Uterus (tissue), 4 donors: ENCODE measurements at places on chromosomes 11 and 22. TPM values are rescaled to one million over a fixed set of nuclear protein-coding genes. Genes with fewer than 3 reads are reported as not detected.

GRCh38 chr11:84549217-84549616 is 1077.9 kb downstream of the DLG2 start:
- DNase-seq = no peak

DNA sequence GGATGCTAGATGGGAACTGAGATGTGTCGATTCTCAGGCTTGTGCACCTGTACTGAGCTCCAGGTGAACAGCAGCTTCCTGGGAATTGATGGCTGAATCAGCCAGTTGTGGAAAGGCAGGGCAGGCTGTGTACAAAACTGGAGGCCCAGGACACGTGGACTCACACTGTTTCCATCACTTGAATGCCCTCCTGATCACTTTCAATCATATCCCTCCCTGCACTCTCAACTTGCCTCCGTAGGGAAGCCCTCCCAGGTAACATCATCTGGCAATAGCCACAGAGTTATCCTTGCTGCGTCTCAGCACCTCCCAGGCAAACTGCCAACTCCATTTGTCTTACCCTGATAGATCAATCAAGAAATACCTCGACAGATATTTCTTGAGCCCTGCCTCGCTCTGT is 10.1 kb downstream of the FAM83F start:
- DNase-seq = no peak

- no peak for DNase-seq
Measured at GRCh38 chr11:65418431-65418680, 4.2 kb upstream of the NEAT1 start.

DNA sequence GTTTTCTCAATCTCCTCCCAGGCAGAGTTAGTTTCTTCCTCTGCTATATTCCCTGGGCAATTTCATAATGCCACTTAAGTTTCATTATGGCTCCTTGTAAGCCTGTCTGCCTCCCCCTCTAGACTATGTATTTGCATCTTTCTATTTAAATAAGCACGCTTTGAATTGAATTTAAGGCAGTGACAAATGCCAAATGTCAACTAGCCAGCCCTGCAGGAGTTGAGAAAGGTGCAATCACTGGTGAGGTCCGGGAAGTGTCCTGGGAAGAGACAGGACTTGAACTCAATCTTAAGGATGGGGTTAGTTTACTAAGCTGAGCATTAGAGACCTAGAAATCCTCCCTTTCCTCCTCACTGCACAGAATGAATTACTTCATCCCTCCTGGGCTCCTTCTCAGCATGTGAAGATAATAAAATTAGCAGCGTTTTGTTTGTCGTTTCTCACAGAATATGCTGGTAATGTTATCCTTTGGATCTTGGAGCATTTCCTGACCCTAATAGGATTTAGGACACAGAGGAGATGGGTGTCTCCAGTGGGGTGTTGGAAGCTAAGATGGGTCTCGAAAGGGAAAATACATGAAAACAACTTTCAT is 1.6 kb downstream of the TCP11L1 start:
- DNase-seq = no peak

DNA sequence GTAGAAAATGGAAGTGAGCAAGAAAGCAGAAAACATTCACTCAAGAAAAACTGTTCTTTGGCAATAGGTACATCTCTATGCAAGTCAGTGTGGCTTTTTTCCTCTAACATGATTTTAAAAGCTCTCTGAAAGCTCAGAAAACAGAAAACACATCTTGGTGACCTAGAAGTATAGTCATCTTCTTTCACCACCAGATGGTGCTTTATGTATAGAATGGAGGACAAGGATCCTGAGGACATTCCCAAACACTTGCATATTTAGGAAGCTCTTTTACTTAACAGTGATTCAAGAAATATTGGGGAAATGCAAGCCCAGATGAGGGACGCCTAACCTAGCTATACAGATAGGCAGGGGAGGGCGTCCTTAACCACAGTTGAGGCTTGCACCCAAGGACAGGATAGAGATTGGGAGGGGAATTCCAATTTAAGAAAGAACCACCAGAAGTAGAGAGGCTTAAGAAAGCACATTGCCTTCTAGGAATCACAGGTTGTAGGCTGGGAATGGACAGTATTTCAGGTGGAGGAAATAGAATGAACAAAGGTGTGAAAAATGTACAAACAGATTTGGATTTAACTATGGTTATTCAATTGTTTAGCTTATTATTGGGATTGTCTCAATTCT is 13.8 kb upstream of the CCDC81 start:
- DNase-seq = no peak

DNA sequence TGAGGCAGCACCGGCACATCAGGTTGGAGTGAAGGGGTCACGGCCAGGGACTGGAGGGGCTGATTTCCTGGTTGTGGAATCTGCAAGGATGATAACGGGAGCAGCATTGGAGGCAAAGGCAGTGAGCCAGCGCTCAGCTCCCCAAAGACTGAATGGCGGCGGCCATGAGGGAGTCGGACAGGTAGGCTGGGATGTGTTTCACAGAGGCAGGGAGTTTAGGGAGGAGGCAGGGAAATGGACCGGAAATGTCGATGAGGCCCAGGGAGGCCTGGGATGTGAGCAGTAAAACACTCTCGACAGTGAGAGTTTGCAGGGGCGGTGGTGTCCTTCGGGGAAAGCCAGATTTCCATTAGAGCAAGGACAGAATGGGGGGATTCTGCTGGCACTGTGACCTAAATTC is 64.2 kb upstream of the EIF3D start:
- DNase-seq = no peak

DNA sequence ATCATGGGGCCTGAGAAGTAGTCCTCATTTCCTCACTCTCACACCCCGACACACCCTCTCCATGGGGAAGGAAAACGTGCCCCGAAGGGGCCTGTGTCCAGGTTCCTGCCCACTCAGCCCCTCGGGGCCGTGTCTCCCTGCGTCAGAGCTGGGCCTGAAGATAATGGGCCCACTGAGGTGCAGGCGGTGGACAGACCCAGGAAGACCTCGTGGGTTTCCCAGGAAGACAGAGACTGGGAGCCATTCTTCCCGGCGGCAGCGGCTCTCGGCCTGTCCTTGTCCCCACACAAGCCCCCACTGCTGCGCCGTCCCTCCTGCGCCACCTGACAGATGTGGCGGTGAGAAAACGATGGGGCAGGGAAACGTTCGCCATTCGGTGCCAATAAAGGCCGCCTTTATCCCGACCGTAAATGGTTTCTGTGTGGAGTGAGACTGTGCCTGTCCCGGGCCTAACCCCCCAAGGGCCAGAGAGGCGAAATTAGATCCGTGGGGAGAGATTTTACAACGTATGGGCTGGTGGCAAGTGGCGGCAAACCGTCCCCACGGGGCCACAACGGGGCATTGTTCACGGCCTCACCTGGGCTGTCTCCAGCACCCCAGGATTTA is 89.0 kb downstream of the CDKN1C start:
- peak; percentile 7 for DNase-seq

DNA sequence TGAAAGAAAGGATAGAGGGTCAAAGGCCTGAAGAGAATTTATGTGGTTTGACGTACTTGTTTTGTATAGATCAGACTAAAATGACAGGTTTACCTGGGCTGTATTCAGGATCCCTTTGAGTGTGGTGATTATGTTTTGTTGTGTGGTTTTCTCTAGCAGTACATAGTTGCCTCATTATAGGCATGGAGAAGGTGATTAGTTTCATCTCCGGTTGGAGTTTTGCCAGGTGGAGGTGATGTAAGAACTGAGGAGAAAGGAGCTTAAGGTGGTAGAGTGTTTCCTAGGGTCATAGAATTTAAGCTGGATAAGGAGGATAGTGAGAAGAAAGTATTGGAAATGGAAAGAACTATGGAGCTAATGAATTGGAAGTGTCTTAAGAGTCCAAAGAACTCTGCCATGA is 229.0 kb downstream of the TMEM135 start:
- DNase-seq = no peak

- no peak for DNase-seq
Measured at GRCh38 chr11:106467501-106467900, 390.0 kb downstream of the AASDHPPT start.

DNA sequence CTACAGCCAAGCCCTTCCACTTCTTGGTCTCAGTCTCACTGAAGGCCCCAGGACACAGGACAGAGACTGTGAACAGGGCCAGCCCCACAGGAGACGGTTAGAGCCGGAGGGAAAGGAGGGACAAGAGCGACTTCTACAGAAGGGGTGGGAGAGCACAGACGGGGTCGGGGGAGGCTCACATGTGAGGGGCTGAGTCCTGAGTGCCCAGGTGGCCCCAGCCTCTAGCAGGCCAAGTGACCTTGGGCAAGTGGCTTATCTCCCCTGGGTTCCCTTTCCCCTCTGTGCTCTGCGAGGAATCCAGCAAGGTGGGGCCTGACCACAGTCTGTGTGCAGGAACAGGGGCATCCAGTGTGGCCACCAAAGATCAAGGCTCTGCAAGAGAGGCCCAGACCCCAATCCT is 102.6 kb upstream of the LMO1 start:
- DNase-seq = no peak

RAG2 gene
- total RNA-seq = not detected

DGCR8 gene
- 13.2 TPM for total RNA-seq

GGT1 gene
- not detected for total RNA-seq

OR8B3 gene
- total RNA-seq = not detected

PGA5 gene
- total RNA-seq = not detected

FAM180B gene
- not detected for total RNA-seq
